ENCODE measurements at places on chromosomes 11 and 22. TPM values are rescaled to one million over a fixed set of nuclear protein-coding genes. Genes with fewer than 3 reads are reported as not detected.

DNA sequence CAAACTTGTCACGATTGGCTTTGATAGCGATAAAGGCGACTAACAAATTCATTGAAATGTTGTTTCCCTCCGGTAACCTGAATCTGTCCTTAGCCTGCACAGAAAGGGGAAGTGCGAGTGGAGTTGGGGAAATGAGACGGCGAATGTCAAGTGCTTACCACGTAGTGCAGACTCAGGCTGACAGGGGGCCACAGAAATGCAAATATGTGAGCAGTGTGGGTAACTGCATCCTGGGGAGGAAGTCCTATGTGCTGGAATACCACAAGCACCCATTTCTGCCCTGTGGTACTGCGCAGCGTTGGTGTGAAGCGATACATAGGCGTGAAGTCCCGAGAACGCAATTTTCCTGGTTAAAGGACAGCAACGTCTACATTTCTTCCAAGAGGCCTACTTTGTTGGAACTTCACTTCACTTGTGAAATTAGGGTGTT lies 869 bp upstream of the EIF4ENIF1 start:
- peak; percentile 70 for DNase-seq

DNA sequence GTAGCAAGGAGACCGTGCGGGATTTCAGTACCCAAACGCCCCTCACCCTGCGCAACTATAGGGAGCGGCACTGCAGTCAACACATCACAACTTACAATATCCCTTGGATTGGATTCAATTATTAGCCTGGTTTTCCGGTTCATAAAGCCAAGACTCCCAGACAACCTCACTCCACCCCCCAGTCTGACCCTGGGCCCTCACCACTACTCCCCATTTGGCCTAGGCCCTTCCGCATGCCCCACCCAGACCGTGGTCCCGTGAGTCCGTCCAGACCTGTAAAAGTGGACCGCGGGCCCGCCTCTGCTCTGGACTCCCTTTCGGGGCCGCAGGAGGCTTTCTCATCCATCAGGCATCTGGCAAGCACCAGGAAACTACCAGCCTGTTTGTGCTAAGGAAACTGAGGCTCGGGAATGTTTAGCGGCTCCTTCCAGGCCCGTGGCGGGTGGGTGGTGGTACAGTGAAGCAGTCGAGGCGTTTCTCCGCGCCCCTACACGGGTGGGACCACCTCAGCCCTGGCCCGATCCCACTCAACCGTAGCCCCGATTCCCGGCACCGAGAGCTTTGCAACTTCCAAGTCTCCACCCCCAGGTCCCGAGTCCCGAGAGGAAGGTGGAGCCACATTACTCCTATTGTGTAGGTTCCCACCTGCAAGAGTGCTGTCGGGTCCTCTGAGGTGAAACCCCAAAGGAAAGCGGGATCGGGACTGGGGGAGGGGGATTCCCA lies 679 bp upstream of the DPP3 start:
- DNase-seq = peak; percentile 33

Gene CHRM1
- total RNA-seq = not detected

Gene ARHGEF12
- 66.1 TPM for total RNA-seq

DNA sequence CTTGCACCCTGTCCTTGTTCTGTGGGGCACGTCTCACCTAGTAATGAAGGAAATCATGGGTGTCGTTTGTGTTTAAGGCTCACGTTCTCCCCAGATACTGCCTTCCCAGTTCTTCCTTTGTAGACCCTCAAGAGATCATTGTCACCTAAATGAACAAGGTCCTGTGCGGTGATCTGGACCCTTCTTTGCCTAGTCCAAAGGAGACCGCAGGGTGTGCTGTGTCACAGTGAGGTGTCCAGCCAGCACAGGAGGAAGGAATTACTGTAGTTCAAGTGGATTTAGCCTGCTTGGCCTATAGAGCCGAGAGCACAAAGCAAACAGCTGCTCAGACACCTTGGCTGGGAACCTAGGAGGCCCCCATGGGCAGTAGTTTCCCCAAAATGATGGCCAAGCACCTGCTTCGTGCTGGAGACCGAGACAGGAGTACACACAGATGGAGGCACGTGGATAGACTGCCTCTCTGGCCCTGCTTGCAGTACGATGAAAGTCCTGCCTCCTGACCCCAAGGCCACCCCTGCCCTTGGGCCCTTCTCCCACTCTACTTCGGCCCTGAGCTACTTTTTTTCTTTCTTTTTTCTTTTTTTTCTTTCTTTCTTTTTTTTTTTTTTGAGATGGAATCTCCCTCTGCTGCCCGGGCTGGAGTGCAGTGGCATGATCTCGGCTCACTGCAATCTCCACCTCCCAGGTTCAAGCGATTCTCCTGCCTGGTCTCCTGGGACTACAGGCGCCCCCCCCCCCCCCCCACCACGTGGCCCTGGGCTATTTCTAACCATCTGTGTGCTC lies 19.4 kb upstream of the PPFIA1 start:
- DNase-seq = no peak

- peak; percentile 11 for DNase-seq
These were observed 70.0 kb downstream of the SGSM1 start for GRCh38 chr22:24875862-24876506.

DNA sequence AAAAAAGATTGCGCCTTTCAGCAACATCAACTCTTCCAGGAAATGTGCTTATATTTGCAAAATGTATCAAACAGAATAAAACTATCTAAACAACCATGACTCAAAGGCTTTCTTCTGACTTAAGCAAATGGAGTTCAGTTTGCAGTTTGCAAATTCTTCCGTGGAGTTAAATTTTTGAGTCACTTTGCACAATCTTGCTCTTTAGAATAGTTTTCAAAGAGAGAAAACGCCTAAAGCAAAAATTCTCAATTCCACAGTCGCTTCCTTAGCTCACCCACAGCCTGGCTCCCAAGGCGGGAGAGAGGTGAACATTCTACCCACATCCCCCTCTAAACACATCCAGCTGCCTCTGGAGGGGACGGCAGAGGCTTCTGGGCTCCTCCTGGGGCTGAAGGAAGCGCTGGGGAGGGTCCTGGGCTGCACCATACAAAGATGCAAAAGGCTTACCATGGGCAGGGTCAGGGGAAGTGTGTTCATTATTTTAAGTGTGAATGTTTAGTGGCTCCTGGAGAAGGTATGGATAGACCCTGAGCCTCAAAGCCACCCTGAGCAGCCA lies 1487.3 kb downstream of the TBC1D22A start:
- no peak for DNase-seq

DNA sequence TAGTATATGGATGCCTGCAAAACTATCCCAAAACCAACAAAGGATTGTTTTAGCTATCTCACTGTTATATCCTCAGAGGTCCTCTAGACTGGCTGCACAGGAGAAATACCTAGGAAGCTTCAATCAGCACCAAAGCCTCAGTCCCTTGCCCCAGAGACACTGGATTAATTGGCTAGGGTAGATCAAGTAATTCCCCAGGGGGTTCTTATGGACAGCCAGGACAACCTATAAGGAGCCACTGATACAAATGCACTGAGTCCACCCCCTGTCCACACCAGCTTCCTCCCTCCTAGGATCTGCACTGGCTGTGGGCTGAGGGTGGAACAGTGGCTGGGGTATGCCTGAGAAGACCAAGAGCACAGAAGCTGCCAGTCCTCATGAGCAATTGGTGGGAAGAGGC lies 16.3 kb downstream of the ADORA2A start:
- DNase-seq = no peak

Gene RASSF10
- total RNA-seq = not detected

- DNase-seq = no peak
These were observed 17.2 kb downstream of the POLR3H start for GRCh38 chr22:41526830-41527799.

DNA sequence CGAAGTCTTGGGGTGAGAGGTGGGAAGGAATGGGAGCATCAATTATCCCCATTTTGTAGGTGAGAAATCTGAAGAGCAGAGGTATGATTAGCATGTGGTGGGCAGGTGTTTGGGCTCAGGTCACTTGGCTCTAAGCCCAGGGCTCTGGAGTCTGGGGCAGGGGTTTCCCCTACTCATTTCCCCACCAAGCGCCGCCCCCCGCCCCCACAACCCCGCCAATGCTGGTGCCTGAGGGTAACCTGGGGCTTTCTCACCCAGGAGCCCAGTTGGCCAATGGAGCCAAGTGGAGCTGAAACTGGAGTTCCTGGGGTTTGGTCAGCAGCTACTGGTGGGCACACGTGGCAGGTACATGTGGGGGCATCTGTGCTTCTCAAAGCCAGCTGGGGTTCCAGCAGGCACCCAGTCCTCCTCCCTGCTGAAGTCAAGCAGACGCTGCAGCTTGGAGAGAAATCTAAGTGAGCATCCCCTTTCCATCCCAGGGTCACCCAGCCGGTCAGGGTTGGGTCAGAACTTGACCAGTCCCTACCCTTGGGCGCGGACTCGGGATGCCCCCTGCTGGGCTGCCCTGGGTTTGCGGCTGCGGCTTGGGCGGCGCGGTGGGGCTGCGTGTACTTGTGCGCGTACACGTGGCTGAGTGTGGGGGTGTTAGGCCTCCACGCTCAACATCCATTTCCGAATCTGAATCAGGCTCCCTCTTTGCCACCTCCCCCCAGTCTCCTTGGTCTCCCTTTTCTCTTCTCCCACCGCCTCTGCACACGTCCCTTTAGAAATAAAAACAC lies 1.7 kb upstream of the CHRM1 start:
- peak; percentile 19 for DNase-seq

DNA sequence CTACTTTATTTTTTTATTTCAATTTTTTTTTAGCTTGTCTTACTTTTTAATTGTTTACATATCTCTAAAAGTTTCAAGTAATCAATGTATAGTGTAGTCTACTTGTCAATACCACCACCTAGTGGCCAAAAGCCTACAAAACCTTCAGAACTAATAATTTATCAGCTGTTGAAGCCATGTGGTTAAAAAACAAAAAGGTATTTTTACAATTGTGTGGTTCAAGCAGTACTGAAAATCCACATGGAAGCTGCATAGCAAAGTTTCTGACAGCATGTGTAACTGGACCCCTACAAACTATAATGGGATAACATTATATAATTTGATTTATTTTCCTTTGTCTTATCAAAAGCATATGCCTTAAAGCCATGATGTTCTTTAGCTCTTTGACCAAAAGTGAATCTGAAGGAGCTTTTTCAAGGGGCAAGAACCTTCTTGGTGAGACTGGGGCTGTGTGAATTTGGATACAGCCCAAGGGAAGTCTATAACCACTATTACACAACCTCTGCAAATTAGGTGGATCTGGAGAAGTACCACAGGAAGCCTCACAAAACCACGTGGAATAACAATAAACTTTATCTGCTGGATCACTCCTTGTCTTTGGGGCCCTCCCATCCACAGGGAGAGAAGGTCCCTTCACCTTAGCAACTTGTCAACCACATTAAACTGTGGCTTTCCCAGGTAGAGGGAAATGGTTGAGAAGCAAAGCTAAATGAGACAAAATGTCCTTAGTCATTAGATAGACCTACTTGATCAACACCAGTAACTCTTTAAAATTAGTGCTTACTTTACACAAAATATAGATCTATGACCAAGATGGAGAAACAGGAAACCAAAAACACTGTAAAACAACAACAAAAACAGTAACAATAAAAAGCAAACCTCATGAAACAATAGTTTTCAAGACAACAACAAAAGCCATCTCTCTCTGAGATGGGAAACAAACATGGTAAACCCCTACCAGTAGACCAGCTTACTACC lies 9.9 kb downstream of the NARS2 start:
- peak; percentile 74 for DNase-seq

- DNase-seq = peak; percentile 91
These were observed 2.0 kb downstream of the SERPINH1 start for GRCh38 chr11:75563978-75564552.

GRCh38 chr11:134231958-134232659 lies 7.6 kb downstream of the VPS26B start:
- DNase-seq = no peak

- no peak for DNase-seq
These were observed 21.6 kb upstream of the TMA7B start for GRCh38 chr22:39938509-39939111.

DNA sequence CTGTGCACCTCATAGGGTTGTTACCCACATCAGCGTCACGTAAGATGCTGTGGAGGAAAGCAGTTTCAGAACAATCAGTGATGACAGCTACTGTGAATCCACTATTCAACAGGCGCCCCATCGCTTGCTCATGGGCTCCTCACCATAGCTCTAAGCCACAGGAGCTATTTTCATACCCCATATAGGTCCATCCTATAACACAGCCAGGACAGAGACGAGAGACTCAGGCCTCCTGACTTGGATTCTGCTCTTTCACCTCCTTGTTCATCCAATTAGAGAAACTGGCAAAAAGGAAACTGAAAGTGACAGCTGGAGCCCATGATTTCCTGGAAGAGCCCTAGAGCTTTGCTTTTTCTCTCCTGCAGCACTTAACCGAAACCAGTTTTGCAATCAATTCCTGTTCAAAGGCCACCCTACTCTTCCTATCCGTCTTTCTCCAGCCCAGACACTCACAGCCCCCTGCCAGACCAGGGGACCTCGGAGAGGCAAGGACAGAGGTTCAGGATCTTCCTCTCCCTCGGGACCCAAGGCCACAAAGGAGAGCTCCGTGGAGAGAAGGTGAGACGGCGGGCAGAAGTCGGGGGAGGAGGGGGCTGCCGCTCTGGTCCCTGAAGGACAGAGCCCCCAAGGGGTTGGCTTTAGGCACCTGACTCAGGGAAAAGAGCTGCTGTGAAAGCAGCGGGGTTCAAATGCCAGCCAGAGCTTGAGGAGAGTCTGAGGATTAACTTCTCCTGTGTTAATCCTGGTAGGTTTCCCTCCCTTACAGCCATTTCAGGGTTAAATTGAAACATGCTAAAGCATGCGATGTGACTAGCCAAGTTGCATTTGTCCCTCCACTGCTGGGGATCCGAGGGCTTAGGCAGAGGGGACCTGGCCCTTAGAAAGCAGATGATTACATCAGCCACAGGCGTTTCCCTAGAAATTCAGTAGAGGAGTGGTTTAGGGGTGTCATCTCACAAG lies at the start of gene APOL6:
APOL6 (plus strand) TSS at position 381 of the 960 bp plus-strand sequence. CDS start 7,980 bp downstream, outside the sequence.
- peak; percentile 79 for DNase-seq

Gene NAALAD2
- total RNA-seq = not detected

Gene C22orf42
- not detected for total RNA-seq

DNA sequence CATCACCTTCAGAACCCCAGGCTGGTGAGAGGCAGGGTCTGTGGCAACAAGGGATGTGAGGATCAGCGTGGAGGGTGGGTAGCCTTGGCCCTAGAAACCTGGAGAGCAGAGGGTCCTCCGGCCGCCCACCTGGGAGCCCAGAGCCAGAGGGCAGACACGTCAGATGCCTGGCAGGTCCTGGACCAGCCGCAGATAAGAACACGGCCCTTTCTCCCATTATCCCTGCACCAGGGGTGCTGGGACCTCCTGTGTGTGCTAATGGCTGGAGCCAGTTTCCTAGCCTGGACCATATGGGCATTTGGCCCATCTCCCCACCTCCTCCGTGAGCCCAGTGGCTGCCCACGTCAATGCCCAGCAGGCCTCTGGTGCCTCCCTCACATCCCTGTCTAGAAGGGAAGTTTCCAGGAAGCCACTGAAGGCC lies 88.4 kb downstream of the MORC2 start:
- no peak for DNase-seq

Gene SMC1B
- total RNA-seq = not detected

Gene OR52K2
- total RNA-seq = not detected

Gene MS4A1
- total RNA-seq = not detected

Gene RIMBP3B
- total RNA-seq = 0.64 TPM

All from LHCN-M2 (cell line).